ENCODE measurements at places on chromosomes 12 and 14.
A peak's percentile ranks its signal among the peaks of the same experiment; 100 is the strongest.

DNA sequence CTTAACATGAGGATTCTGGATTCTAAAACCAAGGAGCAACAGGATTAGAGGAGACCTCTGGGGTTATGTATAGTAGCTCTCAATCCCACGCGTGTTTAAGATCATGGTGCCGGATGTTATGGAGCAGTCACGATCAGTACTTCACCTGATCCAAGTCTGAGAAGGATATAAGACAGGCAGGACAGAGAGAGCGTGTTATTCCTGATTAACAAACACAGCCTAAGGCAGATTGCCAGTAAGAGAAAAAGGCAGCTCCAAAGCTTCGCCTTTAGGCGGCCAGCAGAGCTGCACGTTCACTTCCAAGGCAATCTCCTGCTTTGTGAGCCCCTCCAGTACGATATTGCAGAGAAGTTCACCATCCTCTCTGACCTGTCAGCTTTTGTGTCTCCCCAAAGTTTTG, 5.5 kb downstream of the SETD3 start:
- DNase-seq: no peak

GRCh38 chr12:57207731-57208630, 8.6 kb upstream of the NXPH4 start:
- DNase-seq: no peak

- peak; percentile 54 for DNase-seq
Measured at GRCh38 chr12:94263011-94263811, 114.8 kb downstream of the PLXNC1 start.

GRCh38 chr14:33534632-33535031, 416.2 kb downstream of the EGLN3 start:
- no peak for DNase-seq

DNA sequence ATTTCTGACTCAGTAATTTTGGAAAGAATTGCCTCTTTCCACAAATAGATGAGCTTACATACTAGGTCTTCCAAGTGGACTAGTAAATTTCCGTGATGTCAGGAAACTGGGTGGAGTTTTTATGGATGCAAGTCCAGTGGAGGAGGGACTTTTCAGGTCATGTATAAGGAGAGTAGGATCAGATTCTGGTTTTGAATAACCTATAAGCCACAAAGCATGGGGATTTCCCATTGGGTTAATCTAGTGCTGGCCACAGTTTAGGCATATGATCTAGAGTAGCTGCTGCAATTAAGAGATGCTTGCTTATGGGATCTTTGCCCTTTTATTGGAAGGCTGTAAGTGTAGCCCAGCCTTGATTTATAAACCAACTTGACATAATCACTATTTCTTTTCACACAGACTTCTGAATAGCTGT, 33.8 kb downstream of the STK38L start:
- DNase-seq: no peak

- no peak for DNase-seq
Measured at GRCh38 chr14:32588448-32589320, 259.6 kb downstream of the AKAP6 start.

- peak; percentile 28 for DNase-seq
Measured at GRCh38 chr12:30796313-30796780, 41.6 kb upstream of the CAPRIN2 start.

DNA sequence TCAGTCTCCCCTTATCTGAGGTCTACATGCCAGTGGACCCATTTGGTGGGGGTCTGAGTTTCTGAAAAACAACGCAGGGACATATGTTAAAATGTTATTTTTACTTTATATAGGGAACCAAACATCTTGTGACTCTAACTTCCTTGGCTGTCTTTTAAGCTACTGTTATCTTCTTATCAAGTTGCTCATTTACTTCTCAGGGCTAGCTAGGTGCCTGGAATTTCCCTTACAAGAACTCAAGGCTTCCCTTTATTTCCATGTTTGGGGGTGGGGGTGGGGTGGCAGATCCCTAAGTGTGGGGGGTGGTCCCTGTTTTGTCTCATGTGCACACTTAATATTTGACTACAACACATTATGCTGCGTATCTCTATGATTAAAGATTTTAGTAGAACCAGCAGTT, 31.6 kb downstream of the PPP1R36 start:
- DNase-seq: no peak

- no peak for DNase-seq
Measured at GRCh38 chr12:10701131-10701681, 21.9 kb downstream of the YBX3 start.

GRCh38 chr14:76181546-76181945, 29.8 kb downstream of the GPATCH2L start:
- no peak for DNase-seq

GRCh38 chr14:96051642-96052540, 12.7 kb downstream of the C14orf132 start:
- DNase-seq: no peak

DNA sequence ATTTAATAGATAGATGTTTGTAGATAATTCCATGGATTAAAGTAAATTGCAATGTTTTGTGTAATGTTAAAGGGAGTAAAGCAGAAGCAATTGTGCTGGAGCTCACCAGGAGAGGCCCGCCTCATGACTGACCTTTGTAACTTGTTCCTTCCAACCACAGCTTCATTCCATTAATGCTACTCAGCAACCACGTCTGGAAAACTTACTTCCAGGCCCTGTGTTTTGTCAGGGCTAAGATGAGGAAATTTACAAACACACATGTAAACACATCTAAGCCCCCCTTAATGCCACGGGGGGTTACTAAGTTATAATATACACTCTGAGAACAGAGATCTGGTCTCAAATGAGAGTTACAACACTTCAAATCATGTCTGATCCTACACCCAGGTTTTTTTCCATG, 12.4 kb downstream of the LUM start:
- DNase-seq: no peak

DNA sequence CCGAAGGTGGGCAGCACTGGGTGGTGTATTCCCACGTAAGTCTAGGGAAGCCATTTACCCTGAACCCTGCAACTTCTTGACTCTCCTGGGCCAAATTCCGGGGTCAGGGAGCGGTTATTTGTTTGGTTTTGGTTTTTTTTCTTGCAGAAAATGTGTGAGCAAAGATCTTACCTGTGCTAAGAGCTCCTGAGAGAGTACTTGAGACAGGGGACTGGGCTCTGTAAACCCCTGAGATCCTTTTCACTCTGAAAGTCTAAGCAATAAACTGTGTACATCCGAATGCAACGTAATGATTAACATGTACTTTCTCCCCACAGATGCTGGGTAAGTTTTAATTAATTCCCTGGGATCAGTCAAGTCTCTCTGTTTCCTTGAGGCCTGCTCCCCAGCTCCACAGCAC, 21.5 kb downstream of the OR10P1 start:
- no peak for DNase-seq

- no peak for DNase-seq
Measured at GRCh38 chr12:42166501-42166900, 21.8 kb upstream of the GXYLT1 start.

- no peak for DNase-seq
Measured at GRCh38 chr14:51182131-51182565, 57.9 kb upstream of the TMX1 start.

DNA sequence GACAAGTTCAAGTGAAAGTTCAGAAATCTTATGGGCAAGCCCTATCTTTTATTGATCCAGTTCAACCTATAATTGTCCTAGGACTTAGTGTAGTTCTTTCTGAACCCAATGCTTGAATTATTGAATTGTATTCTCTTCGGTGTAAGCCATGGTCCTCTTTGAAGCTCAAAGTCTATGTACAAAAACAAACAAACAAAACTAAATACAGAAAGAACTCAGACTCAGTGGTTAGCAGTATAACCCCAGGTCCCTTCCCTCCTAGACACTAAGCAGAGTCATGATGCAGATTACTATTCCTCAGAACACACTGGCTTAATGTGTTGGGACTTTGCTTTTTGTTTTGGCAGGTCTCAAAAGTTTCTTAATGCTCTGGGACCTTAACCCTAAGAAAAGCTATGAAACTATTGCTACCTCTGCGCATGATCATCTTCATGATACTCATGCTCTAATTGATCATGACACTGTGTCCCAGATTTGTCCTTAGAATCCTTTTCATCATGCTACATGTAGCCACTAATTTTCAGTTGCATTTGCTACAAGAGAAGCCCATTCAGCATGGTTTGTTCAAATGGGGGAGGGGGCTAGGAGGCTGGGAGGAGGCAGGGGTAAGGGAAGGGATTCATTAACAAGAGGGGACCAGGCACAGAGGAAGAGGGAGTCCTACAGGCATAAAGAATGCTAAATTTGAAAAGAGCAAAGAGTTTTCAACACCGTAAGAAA, 35.1 kb upstream of the NAA30 start:
- no peak for DNase-seq

DNA sequence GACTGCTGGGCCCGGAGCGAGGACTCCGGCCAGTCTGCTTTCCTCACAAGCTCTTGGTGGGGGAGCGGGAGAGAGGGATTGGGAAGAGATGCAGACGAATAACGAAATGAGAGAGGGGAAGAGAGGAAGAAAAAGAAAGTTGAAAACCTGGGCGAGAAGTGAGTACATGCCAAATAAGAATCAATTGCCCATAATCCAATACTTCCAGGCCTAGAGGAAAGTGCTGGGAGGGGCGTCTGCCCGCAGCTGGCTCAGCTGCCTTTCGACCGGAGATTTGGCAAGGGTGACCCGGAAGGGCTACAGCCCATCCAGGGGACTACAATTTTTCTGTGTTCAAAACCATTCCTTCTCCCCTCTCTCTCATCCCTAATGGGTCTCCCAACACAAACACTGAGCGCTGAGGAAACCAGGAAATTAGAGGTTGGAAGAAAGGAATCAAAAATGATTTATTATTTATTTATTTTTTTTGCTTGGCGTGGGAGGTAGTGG, 4.9 kb downstream of the NKX2-1 start:
- DNase-seq: no peak

DNA sequence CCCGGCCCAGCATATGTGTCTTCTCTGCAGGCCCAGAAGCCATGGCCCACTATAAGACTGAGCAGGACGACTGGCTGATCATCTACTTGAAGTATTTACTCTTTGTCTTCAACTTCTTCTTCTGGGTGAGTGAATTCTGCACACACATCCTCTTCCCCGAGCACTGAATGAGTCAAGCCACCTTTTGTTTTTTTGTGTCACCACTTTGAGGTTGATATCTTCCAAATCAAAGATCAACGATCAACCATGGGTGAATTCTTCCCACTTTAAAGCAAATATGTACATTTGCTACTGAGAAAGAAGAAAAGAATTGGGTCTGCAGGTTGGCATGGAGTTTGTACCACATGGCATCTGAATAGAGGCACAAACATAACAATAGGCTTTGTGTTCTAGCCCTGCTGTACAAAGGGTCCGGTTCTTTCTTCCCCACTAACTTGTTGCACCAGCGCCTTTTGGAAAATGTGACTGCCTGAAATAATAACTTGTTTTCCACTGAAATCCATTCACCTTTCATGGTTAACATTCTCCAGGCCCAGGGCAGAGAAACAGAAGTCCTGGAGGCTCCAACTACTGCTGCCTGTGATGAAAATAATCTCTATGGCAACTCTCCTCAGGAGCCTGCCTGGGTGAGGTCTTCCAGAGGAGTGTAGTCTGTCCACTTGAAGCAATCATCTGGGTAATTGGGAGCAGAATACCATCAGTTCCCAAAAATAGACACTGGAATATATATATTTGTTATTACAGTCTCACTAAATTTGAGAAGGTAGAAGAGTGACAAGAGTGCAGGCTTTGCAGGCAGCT, 27.6 kb downstream of the TSPAN11 start:
- DNase-seq: no peak

GRCh38 chr12:123363740-123364531, 711 bp downstream of the SBNO1 start:
- peak; percentile 44 for DNase-seq

DNA sequence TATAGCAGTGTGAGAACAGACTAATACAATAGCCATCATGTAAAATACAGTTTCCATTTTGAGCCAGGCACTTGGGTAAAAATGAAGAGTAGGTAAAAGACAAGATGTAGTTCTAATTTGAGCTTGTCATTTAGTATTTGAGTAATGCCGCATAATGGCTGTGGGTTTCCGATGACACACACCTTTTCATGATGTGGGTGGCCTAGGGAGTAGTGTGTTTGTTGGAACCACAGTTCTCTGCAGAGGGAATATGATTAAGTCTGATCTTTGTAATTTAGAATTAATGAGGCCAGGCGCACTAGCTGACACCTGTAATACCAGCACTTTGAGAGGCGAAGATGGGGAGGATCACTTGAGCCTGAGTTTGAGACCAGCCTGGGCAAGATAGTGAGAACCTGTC, 61.8 kb downstream of the RCOR1 start:
- DNase-seq: no peak

DNA sequence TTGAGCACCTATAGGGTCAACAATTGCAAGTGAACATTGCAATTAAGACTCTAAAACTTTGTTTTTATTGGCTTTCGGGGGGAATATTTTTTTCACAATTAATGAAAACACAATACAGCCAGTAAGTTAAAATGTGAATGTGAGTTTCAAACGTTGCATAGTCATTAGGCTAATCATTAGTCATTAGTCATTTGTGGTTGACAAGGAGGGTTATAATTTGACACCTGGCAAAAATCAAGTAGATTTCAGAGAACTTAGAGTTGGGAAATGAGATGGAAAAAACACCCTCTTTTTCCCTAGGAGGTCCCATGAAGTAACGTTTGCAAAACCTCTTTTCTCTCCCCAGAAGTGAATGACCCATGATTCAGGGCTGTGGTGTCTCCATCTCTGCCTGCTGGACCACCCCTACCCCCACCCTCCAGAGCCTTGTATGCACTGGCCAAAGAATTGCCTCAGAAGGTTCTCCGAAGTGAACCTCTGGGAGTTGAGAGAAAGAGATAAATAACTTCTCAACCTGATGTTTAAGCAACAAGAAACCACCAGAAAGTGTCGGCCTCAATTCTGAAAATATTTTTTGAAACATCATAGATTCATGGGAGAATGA, 196.3 kb downstream of the PAX9 start:
- no peak for DNase-seq

- no peak for DNase-seq
Measured at GRCh38 chr12:81257947-81258551, 180.2 kb downstream of the ACSS3 start.

- no peak for DNase-seq
Measured at GRCh38 chr14:77812028-77812427, 12.1 kb downstream of the ADCK1 start.

DNA sequence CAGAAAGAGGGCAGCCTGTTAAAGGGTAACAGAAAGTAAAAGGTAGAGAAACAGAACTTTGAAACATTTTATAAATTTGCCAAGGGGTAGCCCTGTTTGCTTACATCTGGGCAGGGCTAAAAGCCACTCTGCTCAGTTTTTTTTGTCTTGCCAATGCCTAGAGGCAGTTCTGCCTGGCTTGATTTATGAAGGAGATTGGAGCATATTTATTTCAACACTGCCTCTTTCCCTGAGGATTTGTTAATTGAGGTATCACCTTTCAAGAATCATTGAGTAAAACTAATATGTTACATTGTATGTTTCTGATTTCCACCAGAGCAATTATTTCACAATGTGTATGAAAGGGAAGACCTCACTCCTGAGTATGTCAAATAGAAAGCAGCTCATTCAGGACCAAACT, 160.8 kb downstream of the GXYLT1 start:
- DNase-seq: no peak

- no peak for DNase-seq
Measured at GRCh38 chr14:71726580-71727021, 205.6 kb upstream of the RGS6 start.

- peak; percentile 18 for DNase-seq
Measured at GRCh38 chr12:11621797-11622423, 27.6 kb upstream of the ETV6 start.

- DNase-seq: no peak
Measured at GRCh38 chr12:41794336-41794735, 350.3 kb downstream of the GXYLT1 start.

Measured in activated T-cell treated with anti-CD3 and anti-CD28 coated beads, Interleukin-2, amount 50 U/mL, for 1 hour (primary cell).